Temporal lobe (tissue), 4 donors: ENCODE measurements at places on chromosomes 11 and 22. TPM values are rescaled to one million over a fixed set of nuclear protein-coding genes. Genes with fewer than 3 reads are reported as not detected.

CREB3L1 gene
- 1.7 TPM for total RNA-seq

MUC15 gene
- total RNA-seq = not detected

TEF gene
- total RNA-seq = 6.1 TPM

KRTAP5-9 gene
- not detected for total RNA-seq

TEX12 gene
- 0.49 TPM for total RNA-seq
